Neural progenitor cell (in vitro differentiated cells): ENCODE measurements at places on chromosomes 3 and 15. TPM values are rescaled to one million over a fixed set of nuclear protein-coding genes. Genes with fewer than 3 reads are reported as not detected.

- H3K27me3 ChIP-seq: no peaks in the 10 kb centered on the region
- no peak overlapping the region for H3K4me3 ChIP-seq
Measured at GRCh38 chr3:49745986-49746385, 22.2 kb upstream of the GMPPB start.

DNA sequence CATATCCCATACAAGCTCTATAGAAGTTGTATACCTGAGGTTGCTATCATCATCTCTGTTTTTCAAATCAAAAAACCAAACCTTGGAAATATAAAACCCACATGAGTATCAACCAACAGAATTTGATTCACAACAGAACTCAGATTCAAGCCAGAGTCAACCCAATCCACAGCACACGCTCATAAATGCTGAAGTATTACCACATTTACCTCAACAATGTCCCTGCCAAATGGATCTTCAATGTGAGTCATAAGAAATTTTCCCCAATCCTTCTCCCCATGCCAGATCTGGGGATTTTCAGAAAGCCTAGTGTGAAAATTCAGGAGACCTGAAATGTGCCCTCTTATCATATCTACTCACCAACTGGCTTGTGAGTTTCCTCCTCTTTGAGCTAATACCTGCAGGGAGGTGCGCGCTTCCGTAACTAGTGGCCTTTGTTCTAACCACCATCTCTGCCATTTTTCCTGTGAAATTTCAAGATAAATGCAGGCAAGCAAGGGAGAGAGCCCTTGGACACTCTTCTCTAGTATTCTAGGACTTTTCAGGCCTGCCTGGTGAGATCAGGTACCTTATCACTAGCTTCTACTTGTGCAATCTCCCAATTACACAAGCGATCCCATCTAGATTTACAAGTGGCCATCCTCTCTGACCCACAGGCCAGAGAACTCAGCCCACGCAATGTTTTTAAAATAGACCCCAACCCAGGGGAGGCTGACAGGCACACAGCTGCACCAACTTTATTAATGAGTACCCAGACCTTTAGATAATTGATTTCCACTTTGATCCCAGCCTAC, 1076.9 kb upstream of the CFAP20DC start:
- no peak for DNase-seq
- H3K4me3 ChIP-seq: no peak overlapping the region
- H3K27me3 ChIP-seq: no peaks in the 10 kb centered on the region
- H3K4me1 ChIP-seq: no peaks in the 10 kb centered on the region
- no peaks in the 10 kb centered on the region for H3K36me3 ChIP-seq

- no peaks in the 10 kb centered on the region for H3K27me3 ChIP-seq
- H3K27ac ChIP-seq: no peak overlapping the region
Measured at GRCh38 chr3:132432639-132433038, 15.3 kb downstream of the DNAJC13 start.

DNA sequence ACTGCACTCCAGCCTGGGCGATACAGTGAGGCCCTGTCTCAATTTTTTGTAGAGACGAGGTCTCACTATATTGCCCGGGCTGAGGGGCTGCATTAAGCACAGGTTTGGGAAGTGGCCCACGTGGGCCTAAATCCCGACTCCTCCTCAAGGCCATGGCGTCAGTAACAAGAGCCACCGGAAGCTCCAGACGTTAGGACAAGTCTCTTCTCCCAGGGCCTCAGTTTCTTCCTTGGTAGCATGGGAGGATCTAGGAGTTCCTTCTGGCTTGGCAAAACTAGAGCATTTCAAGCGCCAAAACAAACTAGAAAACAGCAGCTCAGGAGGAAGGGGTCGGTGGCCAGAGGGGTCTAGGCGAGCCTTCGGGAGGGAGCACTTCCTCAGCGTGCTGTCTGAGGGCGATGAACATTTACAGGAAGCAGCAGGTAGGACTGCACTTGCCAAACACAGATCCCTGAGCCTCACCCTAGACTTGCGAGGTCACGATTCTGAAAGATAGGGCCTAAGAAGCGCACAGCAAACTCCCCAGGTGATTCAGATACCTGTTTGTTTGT, 536 bp downstream of the SNAPC5 start:
- H3K36me3 ChIP-seq: peaks cover 12% of the 10 kb centered on the region
- H3K27ac ChIP-seq: peak overlapping the region; percentile 83
- DNase-seq: no peak
- H3K27me3 ChIP-seq: no peaks in the 10 kb centered on the region

- H3K36me3 ChIP-seq: no peaks in the 10 kb centered on the region
- no peak overlapping the region for H3K27ac ChIP-seq
- H3K4me3 ChIP-seq: no peak overlapping the region
- no peaks in the 10 kb centered on the region for H3K27me3 ChIP-seq
Measured at GRCh38 chr15:90031231-90031791, 30.2 kb downstream of the ZNF710 start.

DNA sequence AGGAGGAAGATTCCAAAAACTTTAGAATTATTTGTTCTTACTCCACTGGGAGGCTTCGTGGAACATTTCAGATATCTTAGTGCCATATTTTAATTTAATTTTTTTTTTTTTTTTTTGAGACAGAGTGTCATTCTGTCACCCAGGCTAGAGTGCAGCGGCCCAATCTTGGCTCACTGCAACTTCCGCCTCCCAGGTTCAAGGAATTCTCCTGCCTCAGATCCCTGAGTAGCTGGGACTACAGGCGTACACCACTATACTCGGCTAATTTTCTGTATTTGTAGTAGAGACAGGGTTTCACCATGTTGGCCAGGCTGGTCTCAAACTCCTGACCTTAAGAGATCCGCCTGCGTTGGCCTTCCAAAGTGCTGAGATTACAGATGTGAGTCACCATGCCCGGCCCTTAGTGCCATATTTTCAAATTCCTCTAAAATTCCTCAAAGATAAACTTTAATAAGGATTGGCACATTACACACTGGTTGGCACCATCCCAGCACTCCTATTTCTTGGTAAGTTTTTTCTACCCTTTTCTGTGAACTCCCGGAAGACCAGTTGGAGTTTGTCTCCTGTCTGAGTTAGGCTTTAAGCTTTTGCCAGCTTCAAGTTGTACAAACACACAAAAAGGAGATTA, 693.7 kb downstream of the MCTP2 start:
- no peaks in the 10 kb centered on the region for H3K36me3 ChIP-seq
- no peak for DNase-seq
- H3K4me3 ChIP-seq: no peak overlapping the region
- no peak overlapping the region for H3K27ac ChIP-seq
- H3K27me3 ChIP-seq: no peaks in the 10 kb centered on the region

GRCh38 chr3:45553469-45553974, 41.0 kb upstream of the LIMD1 start:
- no peaks in the 10 kb centered on the region for H3K36me3 ChIP-seq
- no peak overlapping the region for H3K27ac ChIP-seq
- H3K27me3 ChIP-seq: no peaks in the 10 kb centered on the region
- H3K4me1 ChIP-seq: no peaks in the 10 kb centered on the region
- H3K4me3 ChIP-seq: no peak overlapping the region

- H3K36me3 ChIP-seq: no peaks in the 10 kb centered on the region
- H3K4me1 ChIP-seq: no peaks in the 10 kb centered on the region
- no peaks in the 10 kb centered on the region for H3K27me3 ChIP-seq
- DNase-seq: no peak
- no peak overlapping the region for H3K27ac ChIP-seq
Measured at GRCh38 chr3:32480604-32481003, 22.0 kb downstream of the CMTM6 start.

DNA sequence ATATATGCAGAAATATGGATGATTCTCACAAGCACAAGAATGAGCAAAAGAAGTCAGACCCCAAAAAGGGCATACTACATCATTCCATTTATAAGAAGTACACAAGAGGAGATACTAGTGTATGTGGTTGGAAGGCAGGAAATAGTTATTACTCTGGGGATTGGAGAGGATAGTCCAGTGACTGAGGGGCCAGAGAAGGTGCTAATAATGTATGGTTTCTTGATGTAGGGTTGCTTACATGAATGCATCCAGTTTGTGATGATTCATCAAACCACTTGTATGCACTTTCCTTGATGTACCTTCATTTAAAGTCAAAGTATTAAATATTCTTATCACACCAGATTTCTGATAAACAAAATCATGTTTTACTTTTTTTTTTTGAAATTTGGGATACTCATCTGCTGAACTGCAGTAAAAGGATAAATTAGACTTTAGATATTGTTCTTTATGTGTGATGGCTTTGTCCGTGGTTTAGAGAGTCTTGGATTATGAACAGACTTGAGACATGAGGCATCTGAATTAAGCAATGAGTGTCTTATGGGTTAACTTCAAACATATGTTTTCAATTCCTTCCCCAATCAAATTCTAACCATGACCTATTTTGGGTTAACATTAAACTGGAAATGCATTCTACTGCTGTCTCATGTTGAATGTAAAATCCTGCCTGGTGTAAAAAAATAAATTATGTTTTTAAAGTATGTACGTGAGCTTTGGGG, 171.2 kb downstream of the SEMA6D start:
- H3K4me1 ChIP-seq: peaks cover 40% of the 10 kb centered on the region
- H3K27ac ChIP-seq: no peak overlapping the region
- H3K27me3 ChIP-seq: no peaks in the 10 kb centered on the region
- DNase-seq: no peak
- no peak overlapping the region for H3K4me3 ChIP-seq

GRCh38 chr15:60799885-60800284, 320.9 kb upstream of the ICE2 start:
- H3K36me3 ChIP-seq: no peaks in the 10 kb centered on the region
- H3K4me1 ChIP-seq: peaks cover 4% of the 10 kb centered on the region
- no peak overlapping the region for H3K4me3 ChIP-seq
- no peak overlapping the region for H3K27ac ChIP-seq
- no peaks in the 10 kb centered on the region for H3K27me3 ChIP-seq
- DNase-seq: no peak

- no peak overlapping the region for H3K27ac ChIP-seq
- DNase-seq: no peak
- H3K36me3 ChIP-seq: no peaks in the 10 kb centered on the region
Measured at GRCh38 chr3:107630779-107631178, 108.0 kb downstream of the BBX start.

GRCh38 chr3:139571711-139572110, 32.2 kb upstream of the RBP1 start:
- no peak for DNase-seq
- H3K27me3 ChIP-seq: no peaks in the 10 kb centered on the region
- H3K36me3 ChIP-seq: no peaks in the 10 kb centered on the region
- H3K4me3 ChIP-seq: no peak overlapping the region
- no peak overlapping the region for H3K27ac ChIP-seq
- no peaks in the 10 kb centered on the region for H3K4me1 ChIP-seq

- peak overlapping the region; percentile 51 for H3K4me3 ChIP-seq
- H3K27me3 ChIP-seq: no peaks in the 10 kb centered on the region
- H3K36me3 ChIP-seq: no peaks in the 10 kb centered on the region
- peaks cover 19% of the 10 kb centered on the region for H3K4me1 ChIP-seq
- H3K27ac ChIP-seq: no peak overlapping the region
Measured at GRCh38 chr3:101827211-101828174, 21.8 kb upstream of the NFKBIZ start.

DNA sequence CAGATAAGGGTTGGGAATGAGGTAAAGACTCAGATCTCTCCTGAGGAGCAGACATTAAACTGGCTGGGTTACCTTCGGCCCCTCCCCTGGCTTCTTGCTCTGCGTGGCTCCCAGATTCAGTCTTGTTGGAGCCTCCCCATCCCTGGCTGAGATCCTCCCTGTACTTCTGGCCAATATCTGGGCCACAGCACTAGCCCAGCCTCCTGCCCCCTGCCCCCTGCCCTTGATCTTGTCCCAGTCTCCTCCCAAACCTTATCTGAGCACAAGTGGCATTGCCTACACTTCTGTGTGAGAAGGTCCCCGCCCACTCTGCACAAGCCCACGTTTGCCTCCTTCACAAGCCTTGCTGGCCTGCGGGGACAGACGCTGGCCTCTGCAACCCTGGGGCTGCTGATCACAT, 16.8 kb downstream of the PLA2G4F start:
- no peaks in the 10 kb centered on the region for H3K4me1 ChIP-seq
- H3K27ac ChIP-seq: no peak overlapping the region
- no peaks in the 10 kb centered on the region for H3K36me3 ChIP-seq

DISP2 gene
- 0.06 TPM in 1 of 2 replicates, not detected in the other for total RNA-seq

IL17RB gene
- total RNA-seq: 3.4 and 5.5 TPM in 2 replicates

CHSY1 gene
- total RNA-seq: 23.3 TPM in 2 replicates

TMEM266 gene
- total RNA-seq: 0.43 and 1.1 TPM in 2 replicates

TMEM40 gene
- total RNA-seq: not detected in 2 replicates

SLC28A2 gene
- total RNA-seq: not detected in 2 replicates

REC114 gene
- total RNA-seq: not detected in 2 replicates
